ENCODE measurements at places on chromosomes 6 and 20.

DNA sequence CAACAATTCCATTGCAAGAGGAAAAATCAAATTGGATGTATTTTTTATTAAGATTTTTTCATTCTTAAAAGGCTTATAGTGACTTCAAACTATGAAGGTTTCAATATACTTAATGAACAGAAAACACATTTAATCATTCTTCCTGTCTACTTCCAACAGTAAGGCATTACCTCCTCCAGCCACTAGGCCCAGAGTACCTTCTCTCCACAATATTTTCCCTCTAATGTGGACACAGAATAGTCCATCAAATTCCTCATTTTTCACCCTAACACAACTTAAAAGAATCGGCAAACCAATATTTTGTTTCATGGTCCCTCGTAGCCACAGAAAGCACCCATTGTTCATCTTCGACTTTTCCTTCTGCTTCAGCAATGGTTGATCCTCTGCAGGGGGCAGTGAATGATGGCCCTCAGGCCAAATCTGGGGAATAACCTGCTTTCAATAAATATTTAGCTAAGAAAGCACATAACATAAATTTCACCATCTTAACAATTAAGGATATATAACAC lies 335.4 kb upstream of the ID4 start:
- DNase-seq: no peak

DNA sequence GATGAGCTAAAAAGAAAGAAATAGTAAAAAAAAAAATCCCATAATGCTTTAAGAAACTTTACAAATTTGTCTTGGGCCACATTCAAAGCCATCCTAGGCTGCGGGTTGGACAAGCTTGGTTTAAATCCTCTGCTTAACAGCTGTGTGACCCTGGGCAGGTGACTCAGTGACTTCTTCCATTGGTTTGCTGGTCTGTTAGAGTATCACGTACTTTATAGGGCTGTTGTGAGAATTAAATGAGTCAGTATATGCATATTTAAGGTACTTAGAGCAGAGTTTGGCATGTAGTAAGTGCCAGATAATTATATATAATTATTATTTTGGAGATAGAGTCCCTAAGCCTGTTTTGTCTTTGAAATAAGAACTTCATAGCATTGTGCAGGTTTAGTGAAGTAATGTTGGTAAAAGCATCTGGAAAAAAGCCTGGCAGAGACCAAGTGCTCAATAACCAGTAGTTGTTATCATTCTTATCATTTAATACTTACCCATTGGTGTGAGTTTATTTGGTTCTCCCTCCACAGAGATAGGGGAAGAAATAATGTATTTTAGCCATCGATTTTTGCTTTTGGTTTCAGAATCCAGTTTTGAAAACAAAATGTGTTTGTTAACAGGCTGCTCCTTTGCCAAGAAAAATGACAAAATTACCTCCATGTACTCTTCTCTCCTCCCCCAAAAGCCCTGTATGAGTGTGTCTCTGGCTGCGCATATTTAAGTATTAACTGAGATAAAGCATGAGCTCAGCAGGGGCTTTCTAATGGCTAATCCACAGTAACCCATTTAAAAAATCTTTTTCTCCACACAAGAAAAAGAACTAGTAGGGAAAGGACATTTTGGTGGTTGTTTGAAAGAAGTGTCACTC lies 67.2 kb downstream of the FOXO3 start:
- DNase-seq: no peak

DNA sequence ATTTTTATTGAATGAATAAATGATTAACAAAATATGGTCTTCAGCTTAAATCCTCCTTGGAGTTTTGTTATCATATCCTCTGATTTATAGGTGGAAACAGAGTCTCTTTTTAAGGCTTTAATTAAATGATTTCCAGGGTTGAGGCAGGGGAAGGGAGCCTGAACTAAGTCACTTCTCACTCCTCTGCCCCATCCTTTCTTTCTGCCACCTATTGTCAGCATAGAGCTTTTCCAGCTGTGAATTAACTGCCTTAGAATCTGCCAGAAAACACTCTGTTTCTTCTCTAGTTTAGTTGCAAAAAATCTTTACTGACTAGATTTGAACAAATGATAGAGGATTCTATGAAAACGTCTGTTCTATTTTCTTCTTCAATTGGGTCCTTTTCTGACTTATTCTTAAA lies 9.8 kb downstream of the OGFRL1 start:
- DNase-seq: no peak

DNA sequence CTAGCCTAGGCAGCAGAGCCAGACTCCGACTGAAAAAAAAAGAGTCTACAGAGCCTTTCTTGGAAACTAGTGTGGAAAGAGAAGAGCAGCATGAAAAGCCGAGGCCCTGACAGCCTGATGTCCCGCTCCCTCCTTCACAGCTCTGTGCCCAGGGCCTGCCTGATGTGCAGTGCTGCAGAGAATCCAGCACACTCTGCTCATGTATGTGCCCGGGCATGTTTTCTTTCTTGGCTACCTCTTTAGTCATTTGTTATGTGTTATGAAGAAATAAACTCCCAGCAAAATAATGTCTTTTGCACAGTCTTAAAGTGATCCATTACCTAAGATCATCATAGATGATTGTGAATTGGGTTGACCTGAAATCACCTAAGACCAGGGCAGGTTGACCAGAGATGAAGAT lies 78.1 kb upstream of the EZR start:
- DNase-seq: no peak

DNA sequence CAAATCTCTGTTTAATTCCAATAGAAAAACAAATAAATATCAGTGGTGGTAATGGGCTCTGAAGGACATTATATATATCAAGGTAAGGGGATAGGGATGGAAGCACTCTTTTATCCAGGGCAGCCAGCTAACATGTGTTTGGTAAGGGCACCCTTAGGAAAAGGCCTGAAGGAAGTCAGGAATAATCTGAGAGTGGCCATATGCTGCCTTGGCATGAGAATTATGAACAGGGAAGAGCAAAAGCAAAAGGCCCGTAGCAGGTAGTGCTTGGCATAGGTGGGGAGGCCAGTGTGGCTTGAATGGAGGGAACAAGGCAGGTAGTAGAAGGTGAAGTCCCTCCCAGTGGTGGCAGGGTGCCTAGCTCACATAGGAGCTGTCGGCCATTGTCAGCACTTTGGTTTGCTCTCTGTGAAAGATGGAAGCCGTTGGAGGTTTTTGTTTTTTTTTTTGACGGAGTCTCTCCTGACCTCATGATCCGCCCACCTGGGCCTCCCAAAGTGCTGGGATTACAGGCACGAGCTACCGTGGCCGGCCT lies 39.6 kb upstream of the CSE1L start:
- DNase-seq: no peak

- DNase-seq: no peak
Measured at GRCh38 chr20:41356951-41357350, 9.7 kb downstream of the EMILIN3 start.

DNA sequence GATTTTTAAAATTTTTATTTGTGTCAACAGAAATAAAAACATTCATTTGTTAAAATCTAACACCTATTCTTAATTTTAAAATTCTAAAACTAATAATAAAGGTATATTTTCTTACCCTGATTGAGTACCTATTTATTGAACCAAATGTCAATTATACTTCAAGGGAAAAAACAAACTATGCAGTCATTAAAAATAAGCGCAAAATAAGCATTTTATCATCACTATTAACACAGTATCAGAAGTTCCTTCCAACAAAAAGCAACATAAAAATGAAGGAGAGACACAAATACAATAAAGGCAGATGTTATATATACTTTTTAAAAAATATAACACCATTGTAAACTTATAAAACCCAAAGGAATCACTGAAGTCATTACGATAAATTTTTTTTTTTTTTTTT lies 52.7 kb downstream of the ZHX3 start:
- DNase-seq: no peak

- no peak for DNase-seq
Measured at GRCh38 chr6:14472255-14472985, 354.8 kb downstream of the CD83 start.

GRCh38 chr6:37865504-37865903 lies 46.0 kb downstream of the ZFAND3 start:
- DNase-seq: no peak

DNA sequence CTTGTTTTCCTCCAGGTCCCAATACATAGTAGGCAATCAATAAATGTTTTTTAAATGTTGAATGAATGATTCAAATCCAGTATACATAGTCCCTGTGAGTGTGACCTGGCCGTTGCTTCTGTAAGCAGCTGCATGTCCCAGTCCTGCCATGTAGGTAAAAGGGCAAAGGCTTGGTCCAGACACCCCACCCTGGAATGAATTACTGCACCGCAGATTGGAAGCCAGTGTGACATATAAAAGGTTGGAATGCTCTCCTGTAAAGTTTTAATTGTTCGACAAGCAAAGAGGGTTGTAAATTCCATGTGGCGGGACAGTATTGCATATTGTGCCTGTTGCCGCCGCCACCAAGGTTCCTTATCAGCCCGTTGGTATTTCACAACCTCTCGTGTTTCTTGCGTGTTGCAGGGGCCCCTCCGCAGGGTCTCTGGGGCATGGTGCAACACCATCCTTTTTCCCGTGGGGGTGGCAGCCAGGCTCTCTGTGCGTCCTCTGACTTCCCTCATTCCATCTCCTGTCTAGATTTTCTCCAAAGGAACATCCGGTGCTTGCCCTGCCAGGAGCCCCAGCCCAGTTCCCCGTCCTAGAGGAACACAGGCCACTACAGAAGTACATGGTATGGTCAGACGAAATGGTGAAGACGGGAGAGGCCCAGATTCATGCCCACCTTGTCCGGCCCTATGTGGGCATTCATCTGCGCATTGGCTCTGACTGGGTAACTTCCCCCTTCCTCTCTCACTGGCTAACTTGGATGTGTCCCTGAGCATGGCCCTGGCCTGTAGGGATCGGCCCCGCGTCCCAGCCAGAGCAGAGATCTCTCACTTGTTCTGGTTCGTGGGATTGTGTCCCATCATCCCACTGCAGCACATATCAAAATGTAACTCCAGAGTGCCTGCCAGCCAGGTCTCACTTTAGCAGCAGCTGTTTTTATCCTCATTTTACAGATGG lies 20.3 kb downstream of the POFUT1 start:
- no peak for DNase-seq

GRCh38 chr20:59835448-59836395 lies 97.7 kb downstream of the SYCP2 start:
- no peak for DNase-seq

GRCh38 chr20:62925076-62925419 lies 1.3 kb downstream of the DIDO1 start:
- no peak for DNase-seq

- DNase-seq: no peak
Measured at GRCh38 chr20:17542993-17543412, 11.8 kb upstream of the BFSP1 start.

DNA sequence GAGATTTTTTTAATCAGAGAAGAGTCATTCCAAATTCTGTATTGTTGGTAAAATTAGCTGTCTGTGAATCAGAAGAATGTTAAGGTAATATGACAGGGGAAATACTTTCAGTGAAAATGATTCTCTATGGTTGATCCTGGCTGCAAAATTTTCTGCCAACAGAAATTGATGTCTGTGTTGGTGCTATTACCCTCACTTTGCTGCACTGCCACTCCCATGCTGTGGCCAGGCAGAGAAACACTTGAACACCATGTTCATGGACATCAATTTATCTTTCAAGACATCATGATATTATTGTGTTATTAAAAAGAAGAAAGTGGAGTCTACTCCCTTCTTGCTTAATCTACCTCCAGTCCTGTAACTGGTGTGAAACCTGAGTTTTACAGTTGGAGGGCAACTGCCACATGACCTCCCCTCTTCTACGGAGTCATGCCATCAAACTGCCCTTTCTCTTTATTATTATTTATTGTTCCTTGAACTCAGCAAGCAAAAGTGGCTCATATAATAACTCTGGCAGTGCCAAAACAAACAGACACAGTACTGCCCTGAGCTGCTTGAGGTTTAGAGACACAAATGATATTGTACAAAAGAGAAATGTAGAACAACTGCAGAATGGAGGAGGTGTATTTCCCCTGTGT lies 288.0 kb upstream of the JAG1 start:
- no peak for DNase-seq

DNA sequence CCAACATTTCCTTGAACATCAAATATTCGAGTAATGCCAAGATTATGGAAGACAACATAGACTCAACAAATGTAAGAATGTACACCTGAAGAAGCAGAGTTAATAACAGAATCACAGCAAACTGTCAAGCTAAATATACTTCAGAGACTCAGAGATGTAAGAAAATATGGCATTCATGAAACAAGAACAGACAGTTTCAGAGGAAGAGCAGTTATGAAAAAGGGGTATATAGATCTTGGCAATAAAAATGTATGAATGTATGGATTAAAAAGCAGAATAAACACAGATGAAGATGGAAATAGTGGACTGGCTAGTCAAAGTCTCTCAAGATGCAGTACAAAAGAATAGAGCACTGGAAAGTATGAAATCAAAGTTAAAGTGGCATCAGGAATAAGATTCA lies 18.4 kb downstream of the RRAGD start:
- no peak for DNase-seq

DNA sequence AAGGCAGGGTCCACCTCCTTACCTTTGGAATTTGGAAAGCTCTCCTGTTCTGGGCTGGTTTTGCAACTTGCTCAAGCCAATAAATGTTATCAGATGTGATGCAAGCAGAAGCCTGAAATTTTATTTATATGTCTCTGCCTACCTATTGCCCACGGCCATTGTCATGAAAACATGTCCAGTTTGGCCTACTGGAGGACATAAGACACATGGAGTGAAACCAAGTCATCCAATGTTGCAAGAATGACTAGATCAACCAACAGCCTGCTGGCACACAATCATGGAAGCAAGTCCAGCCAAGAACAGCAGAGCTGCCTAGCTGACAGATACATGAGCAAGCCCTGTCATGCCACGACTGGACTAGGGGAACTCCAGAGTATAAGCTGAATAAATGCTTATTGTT lies 56.7 kb upstream of the IRAK1BP1 start:
- no peak for DNase-seq

DNA sequence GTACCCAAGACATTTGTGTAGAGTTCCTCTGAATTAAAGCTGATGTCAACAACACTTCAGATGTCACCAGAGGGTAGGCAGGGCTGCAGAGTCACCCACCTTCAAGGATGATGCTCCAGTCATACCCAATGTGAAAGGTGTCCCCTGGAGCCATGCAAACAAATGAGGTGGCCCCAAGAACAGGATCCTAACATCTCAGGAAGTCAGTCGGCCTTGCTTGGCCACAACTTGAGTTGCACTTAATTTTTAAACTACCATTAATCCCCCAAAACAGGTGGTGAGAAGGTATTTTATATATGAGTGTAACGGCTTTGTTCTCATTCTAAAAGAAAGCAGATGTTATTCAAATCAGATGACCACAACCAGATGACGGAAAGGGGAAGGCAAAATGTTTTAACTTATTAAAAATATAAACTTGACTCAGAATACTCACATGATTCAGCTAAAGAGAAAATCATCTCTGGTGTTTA lies 21.1 kb upstream of the SERPINB1 start:
- peak; percentile 60 for DNase-seq

GRCh38 chr6:10449751-10450150 lies 34.9 kb upstream of the TFAP2A start:
- DNase-seq: no peak

DNA sequence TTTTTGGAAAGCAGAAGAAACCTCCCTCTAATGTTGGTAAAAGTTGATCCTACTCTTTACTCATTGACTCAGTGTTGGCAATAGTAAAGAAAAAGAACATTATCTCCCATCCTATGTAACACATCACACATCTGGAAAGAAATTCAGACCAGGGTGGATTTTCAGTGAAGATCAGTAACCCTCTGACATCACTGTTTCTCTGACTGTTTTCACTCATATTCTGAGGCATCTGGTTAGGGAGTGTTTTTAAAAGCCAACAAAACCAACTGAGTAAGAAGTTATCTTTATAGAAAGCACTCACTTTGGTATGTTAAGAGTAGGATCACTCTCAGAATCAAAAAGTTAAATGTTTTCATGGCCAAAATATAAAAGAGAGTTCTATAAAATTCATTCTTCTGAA lies 143.6 kb downstream of the DST start:
- DNase-seq: no peak

- DNase-seq: peak; percentile 92
Measured at GRCh38 chr20:42083280-42083679, 465.1 kb upstream of the CHD6 start.

Data from MM.1S (cell line).